ENCODE measurements at places on chromosomes 13 and 19.

- no peak for DNase-seq
These were observed 51.1 kb downstream of the RFC3 start for GRCh38 chr13:33869005-33869404.

DNA sequence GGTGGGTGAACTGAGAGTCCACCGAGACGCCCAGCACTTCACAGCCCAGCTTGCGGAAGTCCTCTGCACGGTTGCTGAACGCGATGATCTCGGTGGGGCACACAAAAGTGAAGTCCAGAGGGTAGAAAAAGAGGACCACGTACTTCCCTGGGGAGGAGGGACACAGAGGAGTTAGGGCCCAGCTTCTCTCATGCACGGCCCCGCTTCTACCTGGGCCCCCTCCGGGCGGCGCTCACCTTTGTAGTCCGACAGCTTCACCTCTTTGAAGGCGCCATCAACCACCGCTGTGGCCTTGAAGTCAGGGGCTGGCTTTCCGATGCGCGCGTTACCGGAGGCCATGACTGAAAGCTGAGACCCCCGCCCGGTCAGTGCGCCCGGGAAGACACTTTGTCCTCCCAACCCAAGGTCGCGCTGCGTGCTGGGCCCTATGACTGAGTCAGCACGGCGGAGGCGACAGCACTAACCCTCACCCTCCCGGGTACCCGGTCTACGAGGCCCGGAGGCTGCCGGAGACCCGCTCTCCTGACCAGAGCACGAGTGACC is 606 bp downstream of the PRDX2 start:
- DNase-seq = no peak

DNA sequence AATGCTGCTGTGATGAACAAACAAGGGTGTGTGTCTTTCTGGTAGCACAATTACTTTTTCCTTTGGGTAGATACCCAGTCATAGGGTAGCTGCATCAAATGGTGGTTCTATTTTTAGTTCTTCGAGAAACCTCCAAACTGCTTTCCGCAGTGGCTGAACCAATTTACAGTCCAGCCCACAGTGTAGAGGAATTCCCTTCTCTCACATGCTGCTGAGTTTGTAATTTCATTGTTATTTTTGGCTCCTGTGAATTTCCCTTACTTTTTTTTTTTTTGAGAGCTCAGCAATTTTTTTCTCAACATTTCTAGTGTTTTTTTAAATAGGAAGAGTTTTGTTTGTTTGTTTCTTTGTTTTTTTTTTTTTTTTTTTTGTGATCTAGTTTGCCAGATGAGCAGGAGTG is 37.5 kb upstream of the ADGRE1 start:
- DNase-seq = no peak

DNA sequence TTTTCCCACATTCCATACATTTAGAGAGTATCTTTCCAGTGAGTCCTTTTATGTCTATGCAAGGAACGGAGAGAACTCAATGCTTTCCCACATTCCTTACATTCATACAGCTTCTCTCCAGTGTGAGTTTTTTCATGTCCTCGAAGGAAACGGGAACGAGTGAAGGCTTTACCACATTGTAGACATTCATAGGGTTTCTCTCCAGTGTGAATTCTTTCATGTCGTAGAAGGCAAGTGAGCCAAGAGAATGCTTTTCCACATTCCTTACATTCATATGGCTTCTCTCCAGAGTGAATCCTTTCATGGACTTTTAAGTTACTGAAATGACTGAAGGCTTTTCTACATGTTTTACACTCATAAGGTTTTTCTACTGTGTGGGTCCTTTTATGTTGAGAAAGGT is 17.1 kb downstream of the ZNF823 start:
- no peak for DNase-seq

- DNase-seq = no peak
These were observed 1.7 kb downstream of the NR2F6 start for GRCh38 chr19:17243830-17244617.

- no peak for DNase-seq
These were observed 94.3 kb downstream of the NHLRC3 start for GRCh38 chr13:39132286-39133230.

GRCh38 chr19:50718255-50719118 is 1.1 kb downstream of the SHANK1 start:
- DNase-seq = no peak

- DNase-seq = peak; percentile 50
These were observed 505.6 kb downstream of the MYO16 start for GRCh38 chr13:109135018-109135417.

- DNase-seq = no peak
These were observed 42.6 kb downstream of the KPNA3 start for GRCh38 chr13:49749848-49750247.

DNA sequence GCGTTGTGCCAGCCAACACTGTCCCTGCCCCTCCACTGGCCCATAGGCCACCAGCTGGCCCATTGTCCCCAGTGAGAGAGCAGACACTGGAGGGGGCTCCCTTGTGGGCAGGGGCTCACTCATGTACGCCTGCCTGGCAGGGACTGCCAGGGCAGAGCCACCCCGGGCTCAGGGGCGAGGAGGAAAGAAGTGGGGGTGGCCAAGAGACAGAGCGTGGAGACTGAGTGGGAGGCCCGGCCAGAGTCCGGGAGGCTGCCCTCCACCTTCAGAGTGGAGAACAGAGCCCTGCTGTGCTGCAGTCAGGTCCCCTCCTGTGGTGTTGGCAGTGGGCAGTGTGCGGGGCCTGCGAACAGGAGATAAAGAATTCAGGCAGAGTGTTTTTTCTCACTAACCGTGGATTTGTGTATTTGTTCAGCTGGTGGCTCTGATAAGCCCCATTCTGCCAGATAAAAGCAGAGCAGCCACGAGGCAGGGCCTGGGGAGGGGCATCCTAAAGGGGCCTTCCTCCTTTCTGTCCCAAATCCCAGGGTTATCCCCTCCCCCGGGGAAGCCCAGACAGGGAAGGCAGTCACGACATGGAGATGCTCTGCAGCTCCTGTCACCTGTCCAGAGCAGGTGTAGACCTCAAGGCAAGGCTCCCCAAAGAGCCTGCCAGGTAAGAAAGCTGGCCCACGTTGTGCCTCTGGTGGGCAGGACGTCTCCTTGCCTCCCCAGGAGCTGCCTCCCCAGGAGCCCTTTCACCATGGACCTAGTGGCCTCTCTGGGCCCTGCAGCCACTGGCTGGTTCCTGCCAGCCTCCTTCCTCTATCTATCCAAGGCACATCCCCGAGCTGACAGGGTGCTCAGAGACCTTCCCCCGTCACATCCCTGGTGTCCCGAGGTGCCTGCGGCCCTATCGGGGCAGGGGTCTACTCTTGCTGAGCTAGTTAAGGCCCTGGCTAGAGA is 33.0 kb downstream of the LYL1 start:
- DNase-seq = no peak

- DNase-seq = no peak
These were observed 39.9 kb downstream of the DOCK9 start for GRCh38 chr13:98937911-98938381.

GRCh38 chr13:86945584-86945983 is 725.6 kb upstream of the SLITRK5 start:
- DNase-seq = no peak

GRCh38 chr13:33744589-33745369 is 73.2 kb upstream of the RFC3 start:
- DNase-seq = peak; percentile 77

DNA sequence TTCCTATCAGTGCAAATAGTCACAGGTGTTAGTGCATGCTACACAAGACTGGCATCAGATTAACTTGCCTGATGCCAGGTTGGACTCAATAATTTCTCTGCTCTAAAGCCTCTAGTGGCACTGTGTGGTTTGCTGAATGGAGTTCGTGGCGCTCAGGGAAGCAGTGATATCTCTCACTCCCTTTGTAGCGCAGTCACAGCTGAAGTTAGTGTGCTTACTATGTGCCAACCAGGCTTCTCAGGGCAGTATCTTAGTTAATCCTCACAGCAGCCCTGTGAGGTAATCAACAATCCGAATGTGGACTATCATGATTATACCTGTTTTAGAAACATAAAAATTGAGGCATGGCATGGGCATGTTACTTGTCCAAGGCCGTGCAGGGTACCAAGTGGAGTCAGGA is 190.3 kb downstream of the LMO7 start:
- DNase-seq = no peak

- no peak for DNase-seq
These were observed 63.1 kb upstream of the FRY start for GRCh38 chr13:31968473-31968872.

GRCh38 chr19:36489920-36490415 is 607 bp upstream of the ZNF566 start:
- no peak for DNase-seq

- no peak for DNase-seq
These were observed 1159.1 kb downstream of the PCDH9 start for GRCh38 chr13:66071029-66071428.

- DNase-seq = no peak
These were observed 86.9 kb downstream of the SLC15A1 start for GRCh38 chr13:98665638-98665995.

GRCh38 chr19:18792661-18793060 is 1.6 kb upstream of the COMP start:
- DNase-seq = no peak

- no peak for DNase-seq
These were observed 194.3 kb downstream of the DLEU7 start for GRCh38 chr13:50649211-50649610.

DNA sequence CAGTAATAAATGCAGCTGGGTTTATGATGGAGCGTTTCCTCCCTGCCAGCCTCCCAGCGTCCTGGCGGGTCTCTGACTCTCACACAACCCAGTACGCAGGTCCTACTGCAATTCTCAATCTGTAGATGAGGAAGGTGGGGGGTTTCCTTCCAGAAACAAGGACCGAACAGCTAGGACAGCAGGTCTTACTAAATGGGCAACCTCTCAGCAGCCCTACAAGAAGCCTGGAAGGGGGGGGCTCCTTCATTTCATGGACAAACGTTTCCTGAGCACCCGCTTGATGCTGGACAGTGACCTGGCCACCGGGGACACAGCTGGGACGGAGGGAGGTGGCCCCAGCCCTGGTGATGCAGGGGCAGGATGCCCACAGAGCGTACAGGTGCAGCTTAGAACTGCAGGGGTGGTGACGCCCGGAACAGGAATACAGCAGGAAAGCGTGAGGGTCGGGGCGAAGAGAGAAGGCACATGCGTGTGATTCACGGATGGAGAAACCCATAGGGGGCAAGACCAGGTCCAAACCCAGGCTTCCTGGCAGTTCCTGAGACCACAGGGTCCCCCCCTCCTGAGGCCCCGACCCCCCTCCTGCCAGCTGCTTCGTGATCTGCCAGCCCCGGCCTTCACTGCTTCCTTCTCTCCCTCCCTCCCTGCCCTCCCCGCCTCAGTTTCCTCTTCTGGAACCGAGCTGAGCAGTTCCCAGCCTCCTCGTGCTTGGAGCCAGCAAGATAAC is 732 bp upstream of the C2CD4C start:
- no peak for DNase-seq

DNA sequence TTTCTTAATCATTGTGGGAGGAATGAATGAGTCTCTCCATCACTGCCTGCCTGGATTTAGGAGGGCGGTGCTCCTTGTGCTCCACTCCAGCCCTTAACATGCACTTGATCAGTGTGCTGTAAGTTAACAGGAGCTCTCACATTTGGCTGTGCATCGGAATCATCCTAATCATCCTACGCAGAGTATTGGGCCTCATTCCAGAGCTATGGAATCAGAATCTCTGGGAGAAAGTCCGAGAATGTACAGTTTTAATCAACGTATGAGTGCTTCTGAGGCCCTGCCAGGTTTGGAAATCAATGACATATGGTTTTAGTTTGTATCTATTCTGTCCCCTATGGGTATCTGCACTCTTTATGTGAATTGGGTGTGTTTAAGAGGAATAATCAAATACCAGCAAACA is 34.9 kb upstream of the DCLK1 start:
- DNase-seq = no peak

DNA sequence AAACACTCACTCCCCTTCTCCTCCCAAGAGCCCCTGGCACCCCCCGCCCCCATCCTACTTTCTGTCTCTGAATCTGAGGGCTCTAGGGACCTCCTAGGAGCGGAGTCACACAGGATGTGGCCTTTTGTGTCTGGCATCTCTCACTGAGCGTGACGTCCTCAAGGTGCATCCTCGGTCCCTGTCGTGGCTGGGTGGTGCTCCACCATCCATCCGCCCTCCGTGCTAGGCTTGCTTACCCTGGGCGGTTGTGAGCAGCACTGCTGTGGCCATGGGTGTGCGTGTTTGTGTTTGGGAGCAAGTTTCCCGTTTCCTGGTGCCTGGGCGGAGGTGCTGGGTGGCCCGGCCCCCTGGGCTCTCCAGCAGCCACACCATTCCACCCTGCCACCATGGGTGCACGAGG is 12.2 kb downstream of the PLEKHJ1 start:
- DNase-seq = no peak

DNA sequence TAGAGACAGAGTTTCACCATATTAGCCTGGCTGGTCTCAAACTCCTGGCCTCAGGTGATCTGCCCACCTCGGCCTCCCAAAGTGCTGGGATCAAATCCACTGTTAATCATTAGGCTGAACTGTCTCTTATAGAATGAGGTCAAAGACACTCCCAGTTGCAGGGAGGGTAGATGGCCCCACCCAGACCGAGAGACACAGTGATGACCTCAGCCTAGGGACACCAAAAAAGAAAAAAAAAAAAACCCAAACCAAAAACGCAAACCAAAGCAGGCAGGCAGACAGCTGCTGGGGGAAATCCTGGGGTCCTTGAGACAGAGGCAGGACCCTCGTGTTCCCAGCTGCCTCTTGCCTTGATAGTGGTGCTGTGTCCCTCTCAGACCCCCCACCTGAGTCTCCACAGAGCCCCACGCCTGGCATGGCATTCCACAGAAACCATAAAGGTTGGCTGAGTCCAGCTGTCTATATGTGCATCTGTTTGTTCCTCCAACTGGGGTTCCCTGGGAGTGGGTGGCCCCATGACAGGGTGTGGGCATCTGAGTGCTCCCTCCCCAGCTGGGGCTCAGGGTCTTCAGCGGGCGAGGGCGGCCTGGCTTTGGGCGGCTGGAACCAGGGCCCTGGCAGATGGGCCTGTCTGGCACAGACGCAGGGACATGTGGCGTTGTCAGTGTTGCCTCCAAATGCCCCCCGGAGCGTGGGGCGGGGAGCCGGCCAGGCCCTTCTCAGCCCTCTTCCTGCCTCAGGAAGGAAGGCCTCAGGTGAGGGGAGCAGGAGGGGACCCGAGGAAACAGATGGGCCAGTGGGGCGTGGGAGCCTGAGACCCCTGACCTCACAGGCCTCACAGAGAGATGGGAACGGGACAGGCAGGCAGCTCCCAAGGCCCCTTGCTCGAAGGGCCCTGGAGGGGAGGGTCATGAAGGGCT is 5.2 kb downstream of the DAND5 start:
- no peak for DNase-seq

GRCh38 chr13:113142876-113143275 is 15.6 kb upstream of the PROZ start:
- DNase-seq = no peak

DNA sequence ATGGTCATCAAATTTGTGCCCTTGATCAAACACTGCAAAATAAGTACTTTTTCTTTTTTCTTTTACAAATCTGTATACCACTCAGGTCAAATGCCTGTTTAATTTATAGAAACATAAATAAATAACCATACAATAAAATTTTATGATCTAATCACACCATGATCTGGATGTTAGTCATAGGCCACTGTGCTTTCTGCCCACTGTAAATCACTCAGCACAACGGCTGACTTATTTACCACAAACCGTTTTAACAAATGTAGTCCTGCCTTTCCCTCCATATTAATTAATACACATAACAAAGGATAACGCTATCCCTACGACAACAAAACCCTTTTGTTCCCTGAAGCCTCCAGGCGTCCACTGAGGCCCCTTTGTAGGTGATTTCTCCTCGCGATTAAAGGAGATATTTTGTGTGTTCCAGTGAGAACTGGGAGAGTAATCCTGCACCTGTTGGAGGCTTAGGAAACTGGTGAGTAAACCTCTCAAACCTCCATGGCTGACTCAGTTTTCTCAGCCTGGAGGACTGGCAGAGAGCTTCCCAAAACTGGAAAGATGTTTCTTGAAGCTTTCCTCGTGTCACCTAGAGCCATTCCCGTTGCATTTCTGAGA is 477.1 kb upstream of the SGCG start:
- DNase-seq = no peak
